ENCODE measurements at places on chromosomes 6 and 20.

DNA sequence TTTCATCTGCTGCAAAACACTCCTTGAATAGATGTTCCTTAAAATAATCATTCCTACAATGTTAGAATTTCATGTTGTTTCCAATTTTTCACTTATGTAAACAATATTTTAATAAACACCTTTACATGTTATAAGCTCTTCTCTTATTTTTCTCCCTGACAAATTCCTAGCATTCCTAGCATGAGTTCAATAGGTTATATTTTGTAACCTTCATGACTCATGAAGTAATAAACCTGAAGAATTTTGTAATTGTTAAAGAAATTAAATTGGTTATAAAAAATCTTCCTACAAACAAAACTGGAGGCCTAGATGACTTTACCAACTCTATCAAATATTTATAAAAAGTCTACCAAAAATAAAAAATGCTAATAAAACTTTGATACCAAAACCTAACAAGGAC lies 66.3 kb downstream of the NT5E start:
- no peak for DNase-seq

DNA sequence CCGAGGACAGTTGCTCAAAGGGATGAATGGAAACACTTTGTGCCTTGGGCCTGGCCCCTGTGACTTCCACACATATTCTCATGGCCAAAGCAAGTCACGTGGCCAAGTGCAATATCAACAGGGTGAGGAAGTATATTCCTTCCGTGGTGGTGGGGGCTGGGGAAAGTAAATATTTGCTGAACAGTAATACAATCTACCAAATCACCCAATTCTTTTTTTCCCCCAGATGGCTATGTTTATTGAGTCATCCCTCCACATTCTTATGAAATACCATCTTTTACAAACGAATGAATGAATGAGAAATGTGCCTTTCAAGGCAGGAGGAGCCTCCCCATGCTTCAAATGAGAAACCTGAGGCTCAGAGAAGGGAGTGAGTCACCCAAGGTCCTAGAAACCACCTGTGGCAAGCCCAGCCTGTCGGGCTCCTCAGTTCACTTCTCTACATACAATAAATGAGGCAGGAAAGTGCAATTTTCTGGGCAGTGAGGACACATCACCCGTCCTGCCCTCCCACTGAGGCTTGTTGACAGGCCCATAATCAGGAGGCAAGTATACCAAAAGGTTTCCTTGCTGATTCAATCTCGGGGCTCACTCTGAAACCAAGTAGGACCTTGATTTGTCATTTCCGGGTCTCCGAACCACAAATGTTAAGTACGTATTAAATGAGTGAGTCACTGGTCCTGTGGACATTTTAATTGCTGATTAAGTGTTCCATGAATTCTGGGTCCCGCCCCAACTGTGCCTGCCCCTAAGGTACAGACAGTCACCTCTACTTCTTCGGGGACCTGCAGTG lies 25.3 kb upstream of the TOP1 start:
- no peak for DNase-seq

GRCh38 chr6:133626096-133626666 lies 262.7 kb upstream of the TCF21 start:
- DNase-seq = no peak

DNA sequence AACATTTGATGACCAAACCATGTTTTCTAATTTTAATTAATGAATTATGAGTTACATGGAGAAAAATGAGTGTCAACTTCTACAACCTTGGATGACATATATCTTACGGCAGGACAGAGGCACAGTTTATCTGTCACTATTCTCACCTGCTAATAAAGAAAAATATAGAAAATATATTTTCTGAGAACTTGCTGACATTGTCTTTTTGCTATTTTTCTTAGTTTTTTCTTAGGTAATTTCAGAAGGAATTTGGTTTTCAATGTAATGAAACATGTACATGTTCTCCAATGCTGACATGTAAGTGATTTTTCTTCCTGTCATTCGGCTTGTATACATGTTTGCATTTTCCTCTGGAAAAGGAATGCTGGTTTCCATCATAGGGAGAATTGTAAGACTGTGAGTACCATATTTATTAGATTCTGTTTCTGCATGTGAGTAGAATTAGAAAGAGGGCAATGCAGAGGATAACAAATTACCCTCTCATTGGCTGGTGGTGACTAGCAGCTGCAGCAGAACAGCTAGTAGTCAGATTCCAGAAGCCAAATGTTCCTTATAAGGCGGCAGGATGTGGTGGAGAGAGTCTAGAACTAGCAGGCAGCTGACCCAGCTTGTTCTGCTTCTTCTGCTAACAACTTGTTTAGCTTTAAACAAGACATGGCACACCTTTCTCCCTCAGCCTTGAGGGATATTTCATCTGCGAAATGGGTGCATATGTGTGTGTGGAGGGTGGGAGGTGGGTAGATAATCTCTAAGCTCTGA lies 132.8 kb upstream of the SPACA1 start:
- no peak for DNase-seq

DNA sequence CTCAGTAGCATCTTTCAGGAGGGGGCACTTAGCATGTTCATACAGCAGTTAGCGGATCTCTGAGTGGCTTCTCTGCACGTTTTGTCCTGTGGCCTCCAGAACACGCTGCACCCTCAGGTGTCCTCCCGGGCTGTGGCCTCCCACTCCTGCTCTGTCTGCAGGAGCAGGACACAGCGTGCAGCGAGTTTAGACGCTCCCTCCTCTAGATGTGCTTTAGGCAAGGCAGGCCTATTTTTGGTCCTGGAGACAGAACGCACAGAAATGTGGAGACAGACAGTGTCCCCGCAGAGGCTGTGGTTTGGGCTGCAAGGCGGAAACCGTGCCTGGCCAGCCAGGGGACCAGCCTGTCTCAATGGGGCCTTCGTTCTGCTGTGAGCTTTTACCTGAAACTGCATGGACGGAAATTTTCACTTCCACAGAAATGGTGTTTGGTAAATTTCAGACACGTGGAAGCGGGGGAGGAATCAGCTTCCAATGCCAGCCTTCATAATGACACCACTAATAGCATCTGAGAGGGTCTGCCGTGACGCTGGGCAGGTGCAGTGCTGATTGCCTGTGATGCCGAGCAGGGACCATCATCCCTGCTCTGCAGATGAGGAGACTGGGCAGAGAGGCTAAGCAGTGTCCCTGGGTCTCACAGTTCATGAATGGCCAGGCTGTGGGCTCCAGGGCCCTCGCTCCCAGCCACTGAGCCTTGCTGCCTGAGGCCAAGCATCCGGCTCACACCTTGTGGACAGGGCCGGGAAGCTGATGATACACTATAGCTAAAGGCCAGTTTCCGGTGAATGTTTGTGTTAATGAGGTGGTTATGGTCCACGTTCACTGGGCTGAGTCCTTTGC lies 120.9 kb downstream of the SYCP2 start:
- no peak for DNase-seq

GRCh38 chr6:28802417-28803336 lies 121.1 kb downstream of the TRIM27 start:
- no peak for DNase-seq

DNA sequence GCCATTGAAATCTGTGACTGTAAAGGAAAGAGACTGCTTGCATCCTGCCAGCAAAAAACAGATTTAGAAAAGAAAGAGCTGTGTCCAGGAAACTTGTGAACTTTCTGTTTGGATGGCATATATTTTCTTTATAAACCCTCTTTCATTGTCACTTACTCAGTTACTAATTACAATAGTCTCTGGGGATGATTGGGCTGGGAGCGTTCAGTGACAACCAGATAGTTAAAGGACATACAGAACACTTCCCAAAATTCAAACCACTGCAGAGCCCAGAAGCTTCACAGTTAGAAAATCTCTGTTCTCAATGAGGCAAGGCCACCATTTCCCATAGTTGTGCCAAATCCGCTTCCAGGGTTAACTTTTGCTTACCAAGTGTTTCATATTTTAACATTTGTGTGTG lies 98.6 kb upstream of the TAB2 start:
- no peak for DNase-seq

DNA sequence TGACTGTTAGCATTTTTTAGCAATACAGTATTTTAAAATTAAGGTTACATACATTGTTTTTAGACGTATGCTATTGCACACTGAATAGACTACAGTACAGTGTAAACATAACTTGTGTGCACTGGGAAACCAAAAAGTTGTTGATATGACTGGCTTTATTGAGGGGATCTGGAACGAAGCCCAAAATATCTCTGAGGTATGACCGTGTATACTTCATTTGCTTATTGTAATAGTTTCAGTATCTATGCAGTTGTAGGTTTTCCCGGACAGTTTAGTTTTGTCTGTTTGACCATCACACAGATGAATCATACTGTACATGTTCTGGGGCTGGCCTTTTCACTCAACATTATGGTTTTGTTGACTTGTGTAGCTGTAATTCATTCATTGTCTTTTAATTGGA lies 6.9 kb upstream of the ZBTB12 start:
- no peak for DNase-seq

DNA sequence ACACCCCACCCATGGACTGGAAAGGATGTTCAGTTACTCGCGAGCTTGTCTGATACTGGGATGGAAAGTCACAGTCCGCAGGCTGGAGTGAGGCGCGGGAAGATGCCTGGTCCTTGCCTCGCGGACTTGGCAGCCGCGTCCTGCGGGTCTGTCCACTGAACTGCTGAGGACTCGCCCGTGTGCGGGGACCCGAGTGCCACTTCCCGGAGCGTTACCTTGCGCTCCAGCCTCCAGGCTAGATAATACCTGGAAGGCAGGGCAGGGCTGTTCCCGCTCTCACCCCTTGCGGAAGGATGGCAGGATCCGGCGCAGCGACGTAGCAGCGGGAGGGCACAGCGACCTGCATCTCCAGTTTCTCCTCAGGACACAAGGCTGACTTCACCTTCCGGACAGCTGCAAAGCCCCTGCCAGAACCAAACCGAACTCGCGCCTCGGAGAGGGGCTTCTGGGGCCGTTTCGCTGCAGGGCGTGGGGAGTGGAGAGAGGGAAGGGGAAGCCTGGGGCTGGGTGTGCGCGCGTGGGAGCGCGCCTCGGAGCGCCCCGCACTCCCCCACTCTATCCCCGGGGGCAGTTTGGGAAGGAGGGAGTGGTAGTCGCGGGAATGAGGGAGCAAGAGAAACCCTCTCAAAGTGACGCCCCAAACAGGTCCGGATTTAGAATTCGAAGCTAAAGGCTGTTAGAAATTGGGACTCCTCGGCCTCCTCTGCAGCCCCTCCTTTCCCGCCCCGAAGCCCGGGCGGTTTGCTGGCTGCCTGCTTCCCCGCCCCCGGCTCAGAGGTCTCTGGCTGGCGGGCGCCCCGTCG lies at the start of gene KCNQ5:
KCNQ5 (plus strand) TSS at position 774 of the 803 bp plus-strand sequence.
- no peak for DNase-seq

GRCh38 chr6:166456395-166457156 lies 73.8 kb upstream of the MPC1 start:
- DNase-seq = peak; percentile 19

DNA sequence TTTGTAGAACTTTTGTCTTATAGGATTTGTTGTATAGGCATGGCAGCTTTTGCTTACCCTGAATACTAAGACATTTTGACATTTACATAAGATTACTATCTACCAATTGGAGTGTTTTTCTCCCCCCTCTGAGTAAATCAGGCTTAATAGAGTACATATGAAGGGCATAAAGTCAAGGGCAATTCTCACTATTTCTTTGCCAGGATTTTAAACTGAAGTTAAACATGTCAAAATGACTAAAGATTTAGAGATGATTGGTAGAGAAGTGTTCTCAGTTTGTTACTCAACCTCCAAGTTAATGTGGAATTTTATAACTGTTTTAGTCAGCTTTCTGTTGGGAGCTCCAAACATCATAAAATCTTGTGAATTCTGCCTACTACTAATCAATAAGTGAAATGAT lies 157.8 kb downstream of the CDKAL1 start:
- DNase-seq = no peak

- DNase-seq = no peak
Measured at GRCh38 chr6:44166591-44167184, 8.1 kb downstream of the CAPN11 start.

DNA sequence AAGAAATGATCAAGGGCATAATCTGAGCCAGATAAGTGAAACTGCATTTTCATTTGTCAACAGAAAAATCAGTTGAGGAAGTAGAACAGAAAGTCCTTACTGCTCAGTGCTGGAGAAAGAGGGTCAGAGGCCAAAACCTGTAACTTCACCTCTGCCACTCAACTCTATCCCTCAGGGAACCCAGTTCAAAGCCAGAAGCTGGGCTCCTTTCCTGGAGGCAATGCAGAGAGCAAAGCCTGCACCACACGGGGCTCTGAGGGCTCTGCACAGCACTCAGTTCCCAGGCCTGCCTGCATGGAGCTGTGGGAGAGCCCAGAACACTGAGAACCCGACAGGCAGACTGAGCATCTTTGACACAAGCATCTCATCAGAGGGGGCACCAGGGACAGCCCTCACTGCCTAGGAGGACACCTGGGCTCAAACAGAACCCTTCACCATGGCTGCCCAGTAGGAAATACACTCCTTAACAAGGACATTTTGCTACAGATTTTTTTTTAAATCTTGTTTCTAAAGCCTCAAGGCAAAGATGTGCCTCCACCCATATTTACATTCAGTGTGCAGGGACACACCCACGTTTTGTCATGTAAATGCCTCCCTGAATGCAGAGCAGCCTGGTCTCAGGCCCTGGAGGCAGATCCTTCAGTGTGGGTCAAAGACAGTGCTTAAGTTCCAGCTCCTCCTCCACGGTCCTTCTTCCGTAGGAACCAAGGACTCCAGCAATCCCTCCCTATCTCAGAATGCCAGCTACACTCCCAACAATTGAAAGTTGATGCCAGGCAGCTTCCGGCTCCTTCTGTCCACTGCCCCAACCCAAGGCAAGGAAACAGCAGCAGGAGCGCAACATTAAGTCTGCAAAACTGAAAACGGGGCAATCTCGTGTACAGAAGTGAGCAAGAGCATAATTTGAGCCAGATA lies 6.6 kb downstream of the RNASET2 start:
- DNase-seq = no peak

GRCh38 chr6:18209539-18210197 lies 54.4 kb downstream of the KDM1B start:
- no peak for DNase-seq

GRCh38 chr6:53432318-53433161 lies 83.8 kb upstream of the ELOVL5 start:
- peak; percentile 54 for DNase-seq

- no peak for DNase-seq
Measured at GRCh38 chr6:107108201-107108890, 7.0 kb downstream of the BEND3 start.

GRCh38 chr6:164396071-164397047 lies 913.0 kb downstream of the C6orf118 start:
- no peak for DNase-seq

Measured in COR-L47 (cell line).